SW 1271 (cell line): ENCODE measurements at places on chromosomes 13 and 19.

DNA sequence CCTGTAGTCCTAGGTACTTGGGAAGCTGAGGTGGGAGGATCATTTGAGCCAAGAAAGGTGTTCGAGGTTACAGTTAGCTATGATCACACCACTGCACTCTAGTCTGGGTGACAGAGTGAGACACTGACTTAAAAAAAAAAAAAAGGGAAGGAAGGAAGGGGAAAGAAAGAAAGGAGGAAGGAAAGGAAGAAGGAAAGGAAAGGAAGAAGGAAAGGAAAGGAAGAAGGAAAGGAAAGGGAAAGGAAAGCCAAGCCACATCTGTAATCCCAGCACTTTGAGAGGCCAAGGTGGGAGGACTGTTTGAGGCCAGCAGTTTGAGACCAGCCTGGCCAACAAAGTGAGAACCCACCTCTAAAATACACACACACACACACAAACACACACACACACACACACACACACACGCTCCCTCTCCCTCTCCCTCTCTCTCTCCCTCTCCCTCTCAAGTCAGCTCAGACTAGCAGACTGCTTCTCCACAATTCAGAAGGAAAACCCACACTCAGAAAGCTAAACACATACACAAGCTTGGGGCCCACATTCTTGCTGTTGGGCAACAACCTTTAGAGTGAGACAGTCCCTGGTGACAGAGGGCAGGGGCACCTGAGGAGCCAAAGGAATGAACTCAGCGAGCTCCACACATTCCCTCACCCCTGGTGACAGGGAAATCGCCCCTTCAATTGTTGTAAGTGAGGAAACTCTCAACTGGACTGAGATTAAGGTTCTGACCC is 2.7 kb downstream of the ZNF709 start:
- no peak for DNase-seq

- no peak for DNase-seq
Measured at GRCh38 chr19:4640247-4641000, 1.1 kb downstream of the TNFAIP8L1 start.

DNA sequence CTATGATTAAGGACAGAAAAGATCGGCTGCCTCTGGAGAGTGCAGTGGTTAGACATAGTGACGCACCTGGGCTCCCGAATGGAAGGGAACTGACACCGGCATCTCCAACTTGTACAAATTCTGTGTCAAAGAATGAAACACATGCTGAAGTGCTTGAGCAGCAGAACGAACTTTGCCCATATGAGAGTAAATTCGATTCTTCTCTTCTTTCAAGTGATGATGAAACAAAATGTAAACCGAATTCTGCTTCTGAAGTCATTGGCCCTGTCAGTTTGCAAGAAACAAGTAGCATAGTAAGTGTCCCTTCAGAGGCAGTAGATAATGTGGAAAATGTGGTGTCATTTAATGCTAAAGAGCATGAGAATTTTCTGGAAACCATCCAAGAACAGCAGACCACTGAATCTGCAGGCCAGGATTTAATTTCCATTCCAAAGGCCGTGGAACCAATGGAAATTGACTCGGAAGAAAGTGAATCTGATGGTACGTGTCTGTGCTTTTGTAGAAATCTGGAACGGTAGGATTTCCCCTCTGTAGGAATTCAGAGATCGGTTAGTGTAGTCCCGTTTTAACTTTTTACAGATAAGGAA is 16.9 kb downstream of the ERCC5 start:
- no peak for DNase-seq

DNA sequence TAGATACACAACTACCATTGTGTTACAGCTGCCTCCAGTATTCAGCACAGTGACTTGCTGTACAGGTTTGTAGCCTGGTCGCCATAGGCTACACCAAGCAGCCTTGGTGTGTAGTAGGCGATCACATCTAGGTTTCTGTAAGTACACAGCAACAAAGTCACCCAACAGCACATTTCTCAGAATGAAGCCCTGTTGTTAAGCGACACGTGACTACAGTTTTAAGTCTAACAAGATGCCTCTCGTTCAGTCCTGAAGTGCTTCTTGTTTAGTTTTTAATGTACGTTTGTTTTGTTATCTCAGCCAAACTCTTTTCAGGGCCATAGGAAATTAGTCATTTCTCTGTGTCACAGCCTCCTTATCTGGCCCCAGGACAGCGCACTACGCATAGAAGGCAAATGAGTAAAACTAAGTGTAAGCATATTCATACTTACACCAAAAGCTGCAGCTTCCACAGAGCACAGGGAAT is 50.0 kb upstream of the GPR183 start:
- DNase-seq = no peak

GRCh38 chr13:53254500-53254899 is 225.9 kb downstream of the OLFM4 start:
- no peak for DNase-seq

DNA sequence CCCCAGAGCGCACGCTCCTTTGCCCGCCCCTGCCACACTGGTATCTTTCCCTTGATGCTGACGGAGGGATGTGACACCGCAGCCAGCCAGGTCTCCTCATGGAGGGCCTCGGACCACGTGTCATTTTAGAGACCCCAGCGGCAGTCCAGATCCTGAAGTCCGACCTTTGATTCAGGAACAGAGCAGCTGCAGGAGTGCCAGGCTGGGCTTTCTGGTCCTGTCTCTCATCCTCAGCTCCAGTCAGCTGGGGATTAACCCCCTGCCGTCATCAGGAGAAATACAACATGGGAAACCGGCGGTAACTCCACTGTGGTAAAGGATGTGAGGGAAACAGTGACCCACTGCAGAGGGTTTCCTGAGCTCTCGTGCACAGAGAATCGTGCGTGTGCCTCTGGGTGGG is 140.6 kb downstream of the SIPA1L3 start:
- DNase-seq = no peak

GRCh38 chr19:41265395-41266153 is 1.4 kb downstream of the HNRNPUL1 start:
- DNase-seq = no peak

- DNase-seq = no peak
Measured at GRCh38 chr13:108779308-108779707, 149.9 kb downstream of the MYO16 start.

DNA sequence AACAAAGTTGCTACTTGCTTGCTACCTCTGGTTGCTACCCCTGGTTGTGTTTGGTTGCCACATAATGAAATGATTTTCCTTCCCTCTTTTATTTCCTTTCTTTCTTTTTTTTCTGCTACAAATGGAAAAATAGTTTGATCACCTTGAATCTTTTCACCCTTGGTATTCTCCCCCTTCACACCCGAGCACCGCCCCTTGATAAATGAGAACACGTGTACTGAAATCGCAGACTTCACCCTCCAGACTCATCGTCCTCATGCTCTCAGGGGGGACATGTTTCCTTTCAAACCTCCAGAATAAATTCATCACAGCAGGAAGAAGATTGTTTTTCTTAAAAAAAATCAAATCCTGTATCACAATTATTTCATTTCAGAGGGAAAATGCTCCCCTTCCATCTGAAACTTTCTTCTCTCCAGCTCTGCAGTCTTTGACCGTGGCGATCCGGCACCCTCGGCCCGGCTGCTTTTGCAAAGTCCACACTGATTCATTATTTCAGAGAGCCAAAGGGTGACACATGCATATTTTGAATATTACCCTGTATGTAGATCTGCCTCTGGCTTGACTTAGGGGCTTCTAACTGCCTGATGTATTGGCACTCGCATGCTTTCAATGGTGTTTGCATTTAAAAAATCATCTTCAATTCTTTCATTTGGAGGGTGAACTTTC is 222.6 kb upstream of the MAB21L1 start:
- no peak for DNase-seq

GRCh38 chr19:8046569-8047165 is 5.9 kb upstream of the CCL25 start:
- DNase-seq = no peak

GRCh38 chr13:31898378-31899071 is 133.0 kb upstream of the FRY start:
- DNase-seq = no peak

GRCh38 chr19:55432241-55432959 is 10.7 kb downstream of the SHISA7 start:
- DNase-seq = no peak

GRCh38 chr13:43232144-43232872 is 208.9 kb downstream of the DNAJC15 start:
- DNase-seq = no peak

DNA sequence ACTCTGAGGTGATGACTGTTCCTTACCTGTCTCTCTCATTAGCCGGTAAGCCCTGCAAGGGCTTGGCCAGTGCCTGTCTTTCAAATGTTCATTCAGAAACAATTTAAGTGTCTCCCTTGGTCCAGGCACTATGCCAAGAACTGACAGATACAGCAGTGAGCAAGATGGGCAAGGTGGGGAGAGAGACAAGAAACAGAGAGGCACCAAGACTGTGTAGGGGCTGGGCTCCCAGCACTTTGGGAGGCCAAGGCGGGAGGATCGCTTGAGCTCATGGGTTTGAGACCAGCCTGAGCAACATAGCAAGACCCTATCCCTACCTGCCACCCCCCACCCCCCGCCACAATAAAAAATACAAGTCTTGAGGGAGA is 1.3 kb upstream of the CCNE1 start:
- DNase-seq = no peak

DNA sequence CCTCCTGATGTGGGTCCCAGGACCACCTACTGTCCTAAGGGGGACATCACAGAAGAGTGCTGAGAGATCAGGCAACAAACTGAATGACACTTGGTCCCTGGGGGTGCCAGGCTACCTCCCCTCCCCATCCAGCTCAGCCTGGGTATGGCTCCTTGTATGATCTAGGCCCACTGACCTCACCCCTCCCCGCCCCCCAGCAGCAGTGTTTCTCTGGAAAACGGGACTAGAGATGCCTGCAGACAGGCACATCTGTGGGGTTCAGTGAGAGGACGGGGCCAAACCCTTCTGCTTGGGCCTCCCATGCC is 9.3 kb downstream of the ACP4 start:
- no peak for DNase-seq

DNA sequence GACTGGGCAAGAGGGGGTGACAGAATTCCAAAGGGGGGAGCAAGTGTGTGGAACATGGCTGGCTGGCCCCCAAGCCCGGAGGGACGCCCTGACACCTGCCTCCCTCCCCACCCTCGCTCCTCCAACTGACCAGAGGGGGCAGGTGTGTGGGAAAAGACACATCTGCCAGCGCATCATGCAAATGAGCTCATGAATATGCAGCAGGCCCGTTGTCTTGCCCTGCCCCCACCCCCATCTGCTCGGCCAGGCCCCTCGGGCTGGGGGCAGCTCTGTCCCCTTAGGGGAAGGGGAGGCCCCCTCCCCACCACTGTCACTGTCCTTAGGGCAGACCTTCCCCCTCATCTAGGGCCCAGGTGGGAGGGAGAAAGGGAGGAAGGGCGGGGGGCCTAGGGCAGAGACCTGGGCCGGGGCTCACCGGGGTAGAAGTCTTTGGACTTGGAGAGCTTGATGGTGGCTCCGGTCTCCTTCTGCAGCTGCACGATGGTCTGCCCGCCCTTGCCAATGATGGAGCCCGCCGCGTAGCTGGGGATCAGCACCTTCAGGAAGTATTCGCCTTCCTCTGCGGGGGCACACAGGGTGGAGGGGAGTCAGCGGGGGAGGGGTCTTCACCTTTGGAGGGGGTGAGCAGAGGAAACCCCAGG is 12.9 kb downstream of the NOVA2 start:
- DNase-seq = no peak

DNA sequence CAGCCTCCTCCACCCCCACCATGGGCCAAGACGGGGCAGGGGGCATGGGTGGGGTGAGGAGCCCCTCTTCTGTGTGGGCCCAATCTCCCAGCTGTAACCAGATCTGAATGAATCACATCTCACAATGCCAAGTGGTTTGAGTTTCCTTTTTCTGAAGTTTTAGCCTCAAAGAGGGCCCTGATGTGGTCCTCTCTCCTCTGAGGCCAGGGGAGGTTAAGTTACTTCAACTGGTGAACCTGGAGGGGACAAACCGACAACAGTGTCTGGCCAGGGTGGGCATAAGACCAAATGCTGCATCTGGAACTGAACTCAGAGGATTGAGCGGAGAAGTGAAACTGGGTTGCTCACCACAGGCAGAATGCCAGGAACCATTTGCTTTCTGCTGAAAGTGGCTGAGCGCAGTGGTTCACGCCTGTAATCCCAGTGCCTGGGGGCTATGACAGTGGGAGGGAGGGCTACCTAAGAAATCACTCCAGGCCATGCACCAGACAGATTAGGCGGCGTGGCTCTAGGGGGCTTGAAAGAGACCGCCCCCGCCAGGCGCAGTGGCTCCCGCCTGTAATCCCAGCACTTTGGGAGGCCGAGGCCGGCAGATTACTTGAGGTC is 15.4 kb upstream of the IRGC start:
- DNase-seq = no peak

GRCh38 chr19:31096935-31097545 is 252.2 kb downstream of the TSHZ3 start:
- DNase-seq = no peak

DNA sequence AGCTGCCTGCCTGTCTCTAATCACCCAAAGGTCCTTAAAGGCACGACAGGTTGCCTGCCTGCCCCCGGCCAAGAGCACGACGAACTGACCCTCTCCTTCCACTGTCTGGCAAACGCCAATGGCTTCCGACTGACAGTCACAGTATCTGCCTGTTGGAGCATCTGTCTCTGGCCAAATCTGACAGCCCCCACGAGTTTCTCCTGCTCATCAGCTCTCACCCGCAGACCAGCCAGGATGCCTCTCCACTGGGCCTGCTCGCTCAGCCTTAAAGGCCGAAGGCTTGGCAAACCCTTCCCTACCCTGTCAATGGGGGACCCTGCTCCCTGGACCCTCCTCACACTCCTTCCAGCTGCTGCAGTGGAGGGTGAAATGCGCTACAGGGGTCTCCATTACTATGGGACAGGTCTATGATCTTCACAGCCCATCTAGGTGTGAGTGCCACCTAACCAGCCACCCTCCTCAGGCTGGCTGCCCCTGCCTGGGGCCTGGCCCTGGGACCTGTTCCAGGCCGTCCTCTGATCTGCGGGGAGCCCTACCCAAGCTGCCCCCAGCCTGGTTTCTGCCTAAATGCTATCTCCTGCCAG is 932 bp downstream of the FAM83E start:
- no peak for DNase-seq

DNA sequence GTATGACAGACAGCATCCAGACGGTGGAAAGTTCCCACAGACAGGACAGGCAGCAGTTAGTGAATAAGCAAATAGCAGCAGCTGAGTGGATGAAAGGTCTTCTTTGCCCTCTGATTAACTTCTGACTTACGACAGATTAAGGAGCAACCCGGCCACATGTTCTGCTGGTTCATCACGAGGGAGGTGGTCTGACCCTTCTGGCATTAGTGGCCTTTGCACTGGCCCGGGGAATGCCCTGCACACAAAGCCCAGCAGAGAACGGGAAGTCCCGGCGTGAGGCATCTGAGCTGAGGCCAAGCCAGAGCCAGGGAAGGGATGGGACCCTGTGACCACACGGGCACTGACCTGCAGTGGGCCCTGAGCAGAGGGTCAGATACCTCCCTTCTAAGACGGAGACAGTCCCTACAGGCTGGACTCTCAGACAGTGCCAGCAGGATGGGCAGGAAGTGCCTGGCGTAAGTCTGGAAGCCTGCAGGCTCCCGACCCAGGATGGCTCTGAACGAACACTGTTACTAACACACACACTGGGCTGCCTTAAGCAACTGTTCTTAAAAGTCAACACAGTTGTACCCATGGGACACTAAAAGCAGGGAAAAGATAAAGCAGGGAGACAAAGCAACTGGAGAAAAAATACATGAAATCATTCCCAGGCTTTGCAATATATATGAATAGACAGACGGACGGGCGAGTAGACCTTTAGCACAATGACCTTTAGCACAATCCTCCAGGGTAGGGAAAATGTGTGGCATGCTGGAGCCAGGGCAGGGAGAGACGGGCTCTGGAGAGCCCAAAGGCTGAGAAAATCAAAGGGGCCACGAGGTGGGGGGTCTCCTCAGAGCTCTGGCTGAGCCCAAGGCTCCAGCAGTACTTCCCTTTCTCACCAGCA is 6.3 kb downstream of the C19orf12 start:
- no peak for DNase-seq

- no peak for DNase-seq
Measured at GRCh38 chr13:50990065-50990817, 80.7 kb downstream of the RNASEH2B start.
